ENCODE measurements at places on chromosomes 6 and 20.

GRCh38 chr20:32285621-32286371, 8.3 kb downstream of the KIF3B start:
- no peak for DNase-seq

GRCh38 chr20:4476903-4477500, 244.7 kb upstream of the PRND start:
- DNase-seq: no peak

- DNase-seq: no peak
Measured at GRCh38 chr6:147617366-147617765, 108.9 kb downstream of the SAMD5 start.

GRCh38 chr20:38181207-38181801, 16.2 kb upstream of the TGM2 start:
- no peak for DNase-seq

DNA sequence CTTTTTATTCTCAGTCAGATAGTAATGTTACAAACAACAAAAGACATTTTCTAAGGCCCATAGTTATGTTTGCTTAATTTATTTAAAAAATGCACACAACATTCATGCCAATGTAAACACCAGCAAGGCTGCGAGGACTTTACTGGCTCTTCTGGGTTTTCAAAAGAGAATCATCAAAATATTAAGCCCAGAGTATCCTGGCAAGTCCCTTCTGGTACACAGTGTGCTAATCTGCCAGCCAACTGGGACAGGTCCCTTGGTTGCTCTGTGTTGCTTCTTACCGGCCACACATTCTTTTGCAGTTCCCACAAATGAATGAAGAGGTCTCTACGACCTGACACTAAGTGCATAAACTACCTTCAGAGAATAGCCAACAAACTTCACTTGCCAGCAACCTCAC, 42.6 kb upstream of the SPDEF start:
- no peak for DNase-seq

DNA sequence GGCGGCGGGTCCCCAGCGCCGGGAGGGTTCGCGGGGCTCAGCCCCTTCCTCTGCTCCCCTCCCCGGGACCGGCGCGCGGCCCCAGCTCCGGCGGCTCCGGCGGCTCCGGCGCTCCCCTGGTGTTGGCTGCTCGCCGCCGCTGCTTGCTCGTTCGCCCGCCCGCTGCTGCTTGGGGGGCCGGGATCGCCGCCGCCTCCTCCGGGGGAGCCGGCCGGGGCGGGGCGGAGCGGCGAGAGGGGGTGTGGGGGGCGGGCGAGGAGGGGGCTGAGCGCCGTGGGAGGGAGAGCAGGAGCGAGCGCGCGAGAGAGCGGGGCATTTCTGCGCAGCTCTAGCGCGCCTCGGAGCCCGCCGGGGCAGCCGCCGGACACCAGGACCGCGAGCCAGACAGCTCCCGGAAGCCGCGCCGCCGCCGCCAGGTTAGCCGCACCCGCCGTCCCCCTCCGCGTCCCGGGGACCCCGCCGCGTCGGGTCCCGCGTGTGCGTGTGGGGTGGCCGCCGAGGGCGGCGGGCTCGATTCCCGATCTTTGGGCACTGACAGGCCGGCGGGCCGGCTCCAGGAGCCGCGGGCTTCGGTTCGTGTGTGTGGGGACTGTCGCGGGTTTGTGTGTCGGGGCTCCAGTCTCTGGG, 62.0 kb upstream of the EPB41L1 start:
- peak; percentile 55 for DNase-seq

DNA sequence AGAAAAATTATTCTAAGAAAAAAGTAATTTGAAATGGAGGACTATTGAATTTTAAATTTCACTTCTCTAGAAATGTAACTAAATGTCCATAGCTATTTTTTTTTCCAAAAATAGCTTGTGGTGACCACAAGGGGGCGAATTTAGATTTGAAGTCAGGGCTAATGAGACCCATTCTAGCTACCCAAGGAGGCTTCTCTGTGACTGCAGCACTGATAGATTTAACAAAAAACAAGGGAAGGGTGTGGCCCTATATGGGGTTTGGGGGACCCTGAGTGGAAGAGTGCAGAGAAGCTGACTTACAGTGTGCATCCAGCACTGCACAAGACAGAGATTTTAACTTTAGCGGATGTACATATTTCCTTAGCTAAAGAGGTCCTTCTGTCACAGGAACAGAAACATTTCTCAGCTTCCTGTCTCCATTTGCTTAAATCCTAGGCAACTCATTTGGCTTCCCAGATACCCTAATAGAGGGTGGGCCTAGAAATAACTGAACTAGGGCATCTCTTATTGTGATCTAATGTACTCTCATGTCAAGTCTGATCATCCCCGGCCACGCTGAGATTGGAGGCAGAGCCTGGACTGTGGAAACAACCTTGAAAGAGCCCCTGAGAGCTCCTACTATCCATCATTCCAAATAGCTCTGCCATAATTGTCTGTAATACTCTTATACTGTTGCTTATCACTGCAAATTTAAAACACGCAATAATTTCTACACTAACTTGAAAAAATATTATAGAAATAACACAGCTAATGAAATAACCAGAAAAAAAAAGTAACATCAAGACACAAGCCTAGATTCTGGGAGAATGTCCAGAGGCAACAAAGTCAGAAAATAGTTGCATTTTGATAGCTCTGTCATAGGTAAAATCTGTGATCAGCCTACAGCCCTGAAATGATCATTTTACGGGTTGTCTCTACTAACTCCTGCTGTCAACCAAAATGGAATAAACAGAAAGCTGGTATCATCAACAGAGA, 93.6 kb downstream of the SNAP91 start:
- no peak for DNase-seq

DNA sequence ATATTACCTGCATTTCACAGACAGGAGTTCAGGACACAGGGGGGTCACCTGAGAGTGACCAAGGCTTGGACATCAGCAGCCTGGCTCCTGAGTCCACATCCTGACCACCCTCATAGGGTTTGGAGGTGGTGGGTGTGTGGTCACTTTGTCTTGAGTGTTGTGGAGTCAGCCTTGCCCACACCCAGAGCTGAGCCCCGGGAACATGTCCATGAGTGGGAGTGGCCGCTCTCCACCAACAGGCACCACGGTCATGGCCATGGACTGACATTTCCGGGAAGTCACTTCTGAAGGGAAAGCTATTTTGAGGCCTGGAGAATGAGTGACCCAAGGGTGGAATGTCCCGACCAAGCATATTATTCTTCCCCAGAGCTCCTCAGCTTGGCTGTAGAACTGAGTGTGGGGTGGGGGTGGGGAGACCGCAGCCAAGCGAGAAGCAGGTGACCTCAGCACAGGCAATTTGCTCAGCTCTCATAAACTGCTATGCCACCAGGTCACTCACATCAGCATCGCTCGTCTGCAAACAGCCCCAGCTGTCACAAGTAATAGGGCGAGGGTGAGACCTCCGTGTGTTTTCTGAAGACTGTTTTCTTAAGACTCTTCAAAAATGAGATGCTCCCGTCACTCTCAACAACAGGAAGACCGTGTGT, 348.6 kb upstream of the CDH4 start:
- DNase-seq: no peak

DNA sequence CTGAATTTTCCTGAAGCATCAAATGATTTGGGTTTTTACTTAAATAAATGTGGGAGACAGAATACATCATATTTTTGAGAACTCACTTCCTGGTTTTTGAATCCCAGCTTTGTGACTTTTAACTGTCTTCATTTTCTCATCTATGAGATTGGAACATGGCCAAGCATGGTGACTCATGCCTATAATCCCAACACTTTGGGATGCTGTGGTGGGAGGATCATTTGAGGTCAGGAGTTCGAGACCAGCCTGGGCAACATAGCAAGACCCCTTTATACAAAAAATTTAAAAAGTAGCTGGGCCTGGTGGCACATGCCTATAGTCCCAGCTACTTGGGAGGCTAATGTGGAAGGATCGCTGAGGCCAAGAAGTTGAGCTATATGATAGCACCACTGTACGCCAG, 122.3 kb downstream of the QKI start:
- DNase-seq: no peak

- no peak for DNase-seq
Measured at GRCh38 chr6:11445146-11445545, 92.4 kb upstream of the TMEM170B start.
